ENCODE measurements at places on chromosomes 2 and 18. TPM values are rescaled to one million over a fixed set of nuclear protein-coding genes. Genes with fewer than 3 reads are reported as not detected.

VIT gene
- not detected for total RNA-seq

ANKRD30B gene
- total RNA-seq = not detected

TNFAIP6 gene
- total RNA-seq = not detected

GATA6 gene
- total RNA-seq = not detected

GKN1 gene
- total RNA-seq = not detected

ERLEC1 gene
- total RNA-seq = 23.5 TPM

GPR75 gene
- total RNA-seq = 3.2 TPM

PELI1 gene
- total RNA-seq = 59.7 TPM

CAPN14 gene
- 0.53 TPM for total RNA-seq

HMSD gene
- total RNA-seq = 3.3 TPM

RAD51AP2 gene
- total RNA-seq = not detected

MAP3K19 gene
- not detected for total RNA-seq

NEU4 gene
- 9.8 TPM for total RNA-seq

TGFA gene
- 0.69 TPM for total RNA-seq

CUL3 gene
- 96.1 TPM for total RNA-seq

KCNS3 gene
- not detected for total RNA-seq

C2orf78 gene
- total RNA-seq = 0.08 TPM

ANKMY1 gene
- 14.5 TPM for total RNA-seq

ACVR1C gene
- 1.1 TPM for total RNA-seq

SERPINB10 gene
- total RNA-seq = not detected

SFXN5 gene
- 7.6 TPM for total RNA-seq

Measured in activated T-helper 17 cell treated with anti-CD3 and anti-CD28 coated beads, Interleukin-2, amount 50 U/mL, for 72 hours (primary cell).